ENCODE measurements at places on chromosomes 3 and 15.

GRCh38 chr3:126146525-126147146, 33.8 kb downstream of the ALDH1L1 start:
- no peak for DNase-seq

DNA sequence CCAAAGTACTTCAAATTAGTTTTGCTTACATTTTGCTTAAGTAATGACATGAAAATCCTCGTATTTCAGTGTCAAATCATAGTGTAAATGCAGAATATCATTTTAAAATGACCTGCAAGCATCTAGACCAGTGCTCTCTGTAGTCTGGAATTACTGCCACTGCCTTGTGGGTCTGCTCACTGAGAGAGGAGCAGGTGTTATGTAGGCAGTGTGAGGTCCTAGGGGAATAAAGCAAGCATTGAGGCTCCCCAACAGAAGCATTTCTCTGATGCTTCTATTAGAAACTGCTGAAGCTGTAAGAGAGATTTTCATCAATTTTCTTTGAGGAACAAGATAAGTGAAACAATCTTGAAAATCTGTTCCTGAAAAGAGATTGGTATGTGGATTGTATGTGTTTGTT, 253.2 kb downstream of the BBX start:
- DNase-seq, result no peak

GRCh38 chr15:71054286-71054952, 60.9 kb upstream of the THSD4 start:
- no peak for DNase-seq

DNA sequence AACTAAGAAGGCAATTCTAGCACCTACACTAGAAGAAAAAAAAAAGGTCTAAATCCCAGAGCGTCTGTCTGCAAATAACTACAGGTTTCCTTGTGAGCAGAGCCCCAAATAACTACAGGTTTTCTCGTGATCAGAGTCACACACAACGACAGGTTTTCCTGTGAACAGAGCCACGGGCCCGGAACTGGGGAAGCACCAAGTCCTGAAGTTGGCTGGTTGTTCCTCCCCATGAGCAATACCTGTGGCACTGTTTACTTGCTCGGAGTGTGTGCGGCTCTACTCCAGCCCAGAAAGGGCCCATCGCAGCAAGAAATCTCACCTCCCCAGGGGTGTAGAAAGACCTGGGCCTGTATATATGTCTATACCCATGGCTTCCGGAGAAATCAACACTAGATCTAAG, 644 bp upstream of the MASP1 start:
- no peak for DNase-seq

GRCh38 chr3:113783463-113783862, 36.6 kb downstream of the ATP6V1A start:
- peak; percentile 95 for DNase-seq

DNA sequence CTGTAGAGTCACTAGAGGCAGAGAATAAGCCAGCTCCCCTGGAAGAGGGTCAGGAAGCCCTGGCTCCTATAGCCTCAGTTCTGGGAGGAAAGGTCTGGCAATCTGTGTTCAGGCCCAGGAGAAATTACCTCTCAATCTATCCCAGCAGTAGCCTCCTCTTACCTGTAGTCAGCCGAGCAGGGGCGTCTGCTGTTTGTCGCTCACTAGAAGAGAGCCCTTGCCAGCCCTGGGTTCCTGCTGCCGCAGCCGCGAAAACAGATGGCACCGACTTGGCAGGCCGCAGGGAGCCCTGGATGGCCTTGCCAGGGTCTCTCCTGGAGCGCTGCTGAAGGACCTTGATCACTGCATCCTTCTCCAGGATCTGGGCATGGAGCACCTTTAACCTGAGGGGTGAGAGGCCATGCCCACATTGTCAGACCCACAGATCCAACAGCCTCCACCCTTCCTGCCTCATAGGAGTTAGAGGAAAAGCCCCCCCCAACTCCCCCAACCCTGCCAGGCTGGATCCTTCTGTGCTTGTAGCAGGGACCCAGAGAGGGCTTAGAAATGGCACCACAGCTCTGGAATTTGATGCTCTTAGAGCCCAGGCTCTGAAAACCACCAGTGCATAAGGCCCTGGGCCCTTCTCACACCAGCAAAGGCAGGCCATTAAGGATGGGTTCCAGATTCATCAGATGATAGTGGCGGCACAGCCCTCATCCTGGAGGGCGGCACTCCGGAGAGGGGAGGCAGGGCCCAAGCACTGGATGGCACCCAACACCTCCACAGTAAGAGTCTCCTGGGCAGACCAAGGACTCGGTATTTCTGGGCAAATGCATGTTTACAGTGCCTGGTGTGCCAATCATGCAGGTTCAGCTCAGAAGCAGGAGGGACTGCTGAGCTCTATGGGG, 14.9 kb downstream of the AMOTL2 start:
- DNase-seq, result peak; percentile 18

- DNase-seq, result no peak
Measured at GRCh38 chr15:39230908-39231285, 350.0 kb upstream of the THBS1 start.

All from astrocyte of the hippocampus (primary cell).